Activated T-cell treated with anti-CD3 and anti-CD28 coated beads for 1 hour (primary cell): ENCODE measurements at places on chromosomes 2 and 18.

GRCh38 chr2:79622508-79622907, 109.7 kb downstream of the CTNNA2 start:
- no peak for DNase-seq

GRCh38 chr2:217434180-217434975, 568.4 kb downstream of the TNS1 start:
- no peak for DNase-seq

DNA sequence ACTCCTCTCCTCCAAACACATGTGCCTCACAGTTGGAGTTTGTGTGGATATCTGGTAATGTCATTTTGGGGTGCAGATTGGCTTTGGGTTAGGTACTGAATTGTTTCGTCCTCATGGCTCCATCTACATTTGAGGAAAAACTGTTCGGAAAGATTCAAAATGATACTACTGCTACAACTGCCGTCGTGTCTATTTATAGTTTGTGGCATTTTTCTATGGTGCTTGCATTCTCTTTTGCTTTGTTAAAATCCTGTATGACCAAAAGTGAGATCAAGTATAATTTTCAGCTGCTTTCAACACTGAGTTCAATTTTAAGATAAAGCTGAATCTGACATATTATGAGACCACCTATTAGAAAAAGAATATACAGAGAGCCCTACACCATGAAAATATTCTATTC, 176.3 kb upstream of the DSEL start:
- no peak for DNase-seq

DNA sequence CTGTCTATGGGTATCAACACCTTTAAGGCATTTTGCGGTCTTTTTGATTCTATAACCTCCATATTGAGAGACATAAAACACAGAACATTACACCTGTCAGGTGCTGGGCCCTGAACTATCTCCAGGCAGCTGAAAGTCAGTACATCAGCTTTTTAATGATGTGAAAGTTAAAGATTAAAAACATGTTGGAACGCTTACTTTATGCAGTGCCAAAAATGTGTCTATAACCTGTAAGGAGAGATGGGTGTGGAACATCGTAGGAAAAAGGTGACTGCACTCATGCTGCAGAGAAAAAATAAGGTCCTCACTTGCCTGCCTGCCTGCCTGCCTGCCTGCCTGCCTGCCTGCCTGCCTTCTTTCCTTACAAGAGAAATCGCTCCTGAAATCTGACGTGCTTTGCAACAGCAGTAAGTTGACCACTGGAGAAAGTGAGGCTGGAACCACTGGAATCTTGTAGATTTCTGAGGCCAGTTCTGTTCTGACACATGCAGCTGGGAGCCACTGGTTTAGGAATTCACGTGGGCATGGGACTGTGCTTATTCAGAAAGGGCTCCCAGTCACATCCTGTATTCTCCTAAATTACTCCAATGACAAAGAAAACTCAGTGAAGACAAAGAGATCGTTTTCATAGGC, 34.1 kb downstream of the BCL11A start:
- no peak for DNase-seq

DNA sequence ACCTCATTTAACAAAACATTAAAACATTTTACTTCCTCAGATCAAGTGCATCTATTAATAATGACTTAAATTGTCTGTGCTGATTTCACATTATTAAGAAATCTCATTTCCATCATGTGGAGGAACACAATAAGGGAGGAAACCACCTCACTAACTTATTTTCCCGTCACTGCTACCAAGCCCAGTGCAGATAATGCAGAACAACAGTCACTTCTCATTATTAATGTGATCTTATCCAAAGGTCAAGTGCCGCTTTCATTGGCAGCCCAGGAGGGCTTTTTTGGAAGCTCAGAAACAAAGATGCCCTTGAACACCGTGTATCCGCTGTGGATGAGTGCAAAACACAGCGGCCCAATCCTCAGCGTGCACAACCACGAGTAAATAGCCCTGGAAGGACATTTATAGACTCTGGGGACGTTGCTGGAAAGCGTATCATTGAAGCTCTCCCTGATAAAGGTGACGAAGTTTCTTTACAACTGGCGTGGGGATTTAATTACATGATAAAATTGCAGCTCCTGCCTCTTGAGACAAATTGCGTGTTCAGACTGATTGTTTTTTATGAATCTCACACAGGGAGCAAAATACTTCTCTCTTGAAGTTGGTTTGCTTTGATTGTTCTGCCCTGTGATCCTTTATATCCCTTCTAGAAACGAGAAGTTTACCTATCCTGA, 13.2 kb downstream of the ASB18 start:
- DNase-seq, result no peak

- DNase-seq, result no peak
These were observed 258.8 kb downstream of the DLGAP1 start for GRCh38 chr18:4196351-4196750.

DNA sequence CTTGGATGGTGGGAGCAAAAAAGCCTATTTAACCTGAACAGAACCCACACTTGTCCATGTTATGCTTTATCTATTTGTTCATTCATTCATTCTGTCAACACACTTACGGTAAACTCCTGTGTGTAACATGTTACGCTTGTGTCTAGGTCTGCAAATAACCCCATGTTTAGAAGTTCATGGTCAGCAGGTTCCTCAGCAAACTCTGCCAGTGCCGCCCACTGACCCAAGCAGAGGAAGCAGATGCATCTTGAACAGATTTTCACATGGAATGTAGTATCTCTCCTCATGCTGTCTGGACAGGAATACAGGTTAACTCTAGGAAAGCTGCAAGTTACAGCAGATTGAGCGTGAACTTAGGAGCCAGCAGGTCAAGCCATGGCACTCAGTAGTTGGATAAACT, 213.7 kb upstream of the COPS8 start:
- DNase-seq, result no peak

GRCh38 chr2:211175956-211176355, 619.6 kb downstream of the CPS1 start:
- DNase-seq, result no peak

- DNase-seq, result no peak
These were observed 59.0 kb downstream of the BIN1 start for GRCh38 chr2:127047716-127048617.

DNA sequence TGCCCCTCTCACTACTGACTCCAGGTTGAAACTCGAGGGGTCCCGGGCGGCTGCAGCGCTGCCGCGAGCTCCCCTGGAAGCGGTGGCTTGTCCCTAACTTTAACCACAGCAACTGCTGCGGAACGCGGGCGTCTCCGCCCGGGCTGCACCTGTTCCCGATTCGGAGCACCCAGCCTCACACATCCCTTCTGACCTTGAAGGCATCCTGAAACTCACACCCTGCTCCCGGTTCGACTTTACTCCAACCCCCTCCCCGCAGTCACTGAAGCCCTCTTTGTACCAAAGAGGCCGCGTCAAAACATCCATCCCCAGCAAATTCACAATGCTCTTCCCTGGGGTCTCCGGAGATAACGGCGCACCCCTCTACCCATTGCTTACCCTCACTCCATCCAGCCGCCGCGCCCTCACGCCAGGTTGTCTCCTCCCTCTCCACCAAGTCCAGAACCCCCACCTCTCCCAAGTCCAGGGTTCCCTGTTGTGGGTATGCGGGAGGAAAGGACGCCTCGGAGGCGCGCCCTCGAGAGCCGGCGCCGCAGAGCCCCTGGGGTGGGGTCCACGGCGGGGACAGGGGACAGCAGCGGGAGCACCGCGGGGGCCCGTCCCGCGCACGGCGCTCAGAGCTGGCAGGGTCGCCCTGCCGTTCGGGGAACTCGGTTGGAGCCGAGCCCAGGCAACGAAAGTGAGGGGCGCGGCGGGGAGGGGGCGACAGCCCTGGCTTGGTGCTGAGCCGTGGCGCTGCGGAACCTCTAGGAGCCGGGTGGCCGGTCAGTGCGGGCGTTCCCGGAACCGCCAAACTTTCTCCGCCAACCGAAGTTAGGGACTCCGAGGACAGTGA, 934 bp downstream of the MYO5B start:
- DNase-seq, result no peak

- DNase-seq, result no peak
These were observed 38.1 kb downstream of the L3MBTL4 start for GRCh38 chr18:6376433-6377229.

- DNase-seq, result no peak
These were observed 19.1 kb upstream of the B3GNT2 start for GRCh38 chr2:62176801-62177200.

- DNase-seq, result no peak
These were observed 794 bp downstream of the DLX2 start for GRCh38 chr2:172101821-172102390.

GRCh38 chr18:26928670-26929313, 63.3 kb upstream of the AQP4 start:
- no peak for DNase-seq
